ENCODE measurements at places on chromosomes 3 and 15.

- DNase-seq = no peak
Measured at GRCh38 chr3:136109499-136109898, 86.6 kb downstream of the MSL2 start.

- no peak for DNase-seq
Measured at GRCh38 chr3:98914210-98915080, 12.9 kb upstream of the DCBLD2 start.

DNA sequence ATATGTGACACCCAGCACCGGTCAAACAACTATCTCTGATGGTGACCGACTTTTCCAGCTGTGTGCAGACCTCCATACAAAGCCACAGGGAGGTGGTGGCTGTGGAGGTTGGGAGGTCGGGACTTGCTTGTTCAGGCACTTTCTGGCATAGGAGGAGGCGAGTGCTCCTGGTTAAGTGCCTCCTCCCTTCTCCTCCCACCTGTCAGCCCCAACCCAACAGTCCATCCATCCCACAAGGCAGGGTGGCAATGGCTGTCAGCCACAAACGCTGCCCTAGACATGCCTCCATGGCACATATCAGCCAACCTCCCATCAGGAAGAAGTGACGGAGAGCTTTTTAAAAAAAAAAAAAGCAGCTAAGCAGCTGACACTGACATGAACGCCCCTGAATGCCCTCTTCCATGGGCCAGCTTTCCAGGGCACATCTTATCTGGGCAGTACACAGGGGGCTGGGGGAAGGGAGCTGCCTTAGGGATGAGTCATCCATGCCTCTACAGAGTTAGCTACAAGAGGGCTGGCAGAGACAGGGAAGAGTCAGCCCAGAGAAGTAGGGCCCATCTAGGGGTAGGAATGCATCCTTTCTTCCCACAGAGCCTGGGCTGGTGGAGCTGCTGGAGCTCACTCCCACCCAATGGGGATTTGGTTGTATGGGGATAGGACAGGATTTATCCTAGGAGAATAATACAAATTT lies 41.2 kb downstream of the CCDC12 start:
- no peak for DNase-seq

- no peak for DNase-seq
Measured at GRCh38 chr3:123422457-123422856, 26.4 kb downstream of the ADCY5 start.
